Skin of body (tissue), 3 donors: ENCODE measurements at places on chromosomes 13 and 19. TPM values are rescaled to one million over a fixed set of nuclear protein-coding genes. Genes with fewer than 3 reads are reported as not detected.

The BEST2 gene
- total RNA-seq, result 0.99 TPM

The C19orf53 gene
- 40.6 TPM for total RNA-seq

The FGF21 gene
- not detected for total RNA-seq

The GSX1 gene
- total RNA-seq, result not detected

The TEX29 gene
- 0.49 TPM for total RNA-seq

The PPP1R12C gene
- 34.0 TPM for total RNA-seq

The RAB3A gene
- 3.0 TPM for total RNA-seq

The PCDH17 gene
- 3.3 TPM for total RNA-seq

The ZNF540 gene
- total RNA-seq, result 2.4 TPM

The KCNK6 gene
- total RNA-seq, result 9.2 TPM

GRCh38 chr13:108154421-108154858 is 60.9 kb downstream of the LIG4 start:
- DNase-seq, result no peak

GRCh38 chr13:70330697-70331361 is 222.6 kb upstream of the KLHL1 start:
- no peak for DNase-seq

- no peak for DNase-seq
Measured at GRCh38 chr19:38545596-38545995, 72.2 kb downstream of the MAP4K1 start.

DNA sequence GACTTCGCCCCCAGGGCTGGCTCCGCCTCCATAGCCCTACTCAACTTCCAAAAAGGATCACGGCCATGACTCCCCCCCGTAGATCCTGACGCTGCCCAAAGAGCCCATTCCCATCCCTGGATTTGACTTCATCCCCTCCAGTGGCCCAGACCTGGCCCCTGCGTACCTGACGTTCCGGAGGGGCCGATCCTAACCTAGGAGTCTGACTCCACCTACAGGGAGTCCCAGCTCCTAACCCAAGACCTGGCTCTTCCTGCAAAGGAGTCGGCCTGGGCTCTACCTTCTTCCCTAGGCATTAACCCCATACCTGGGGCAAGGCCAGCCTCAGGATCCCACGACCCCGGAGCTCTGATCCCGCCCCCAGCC is 10.8 kb downstream of the STAP2 start:
- no peak for DNase-seq

- DNase-seq, result no peak
Measured at GRCh38 chr19:47022140-47022536, 2.5 kb downstream of the NPAS1 start.

- DNase-seq, result no peak
Measured at GRCh38 chr19:45793876-45794275, 1.2 kb upstream of the DMWD start.

DNA sequence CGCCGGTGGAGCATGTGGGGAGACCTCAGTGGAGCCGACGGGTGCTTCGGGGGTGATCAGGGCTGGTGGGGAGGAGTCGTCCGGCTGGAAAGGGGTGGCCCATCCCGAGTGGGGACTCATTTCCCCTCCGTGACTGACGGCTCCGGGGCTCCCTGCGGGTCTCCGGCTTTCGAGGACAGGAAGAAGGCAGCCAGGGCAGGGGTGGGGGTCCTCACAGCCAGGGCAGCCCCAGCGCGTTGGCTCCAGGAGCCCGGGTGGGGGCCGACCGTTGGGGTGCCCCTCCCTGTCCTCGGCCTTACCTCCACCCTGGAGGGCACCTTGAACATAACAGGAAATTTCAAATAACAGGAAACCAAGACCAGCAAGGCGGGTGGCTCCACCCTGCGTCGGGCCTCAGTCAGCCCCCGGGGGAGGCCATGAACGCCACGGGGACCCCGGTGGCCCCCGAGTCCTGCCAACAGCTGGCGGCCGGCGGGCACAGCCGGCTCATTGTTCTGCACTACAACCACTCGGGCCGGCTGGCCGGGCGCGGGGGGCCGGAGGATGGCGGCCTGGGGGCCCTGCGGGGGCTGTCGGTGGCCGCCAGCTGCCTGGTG is at the start of gene S1PR4:
S1PR4 (plus strand) TSS at position 393 of the 596 bp plus-strand sequence; CDS start at position 417, 24 bp downstream.
- no peak for DNase-seq

DNA sequence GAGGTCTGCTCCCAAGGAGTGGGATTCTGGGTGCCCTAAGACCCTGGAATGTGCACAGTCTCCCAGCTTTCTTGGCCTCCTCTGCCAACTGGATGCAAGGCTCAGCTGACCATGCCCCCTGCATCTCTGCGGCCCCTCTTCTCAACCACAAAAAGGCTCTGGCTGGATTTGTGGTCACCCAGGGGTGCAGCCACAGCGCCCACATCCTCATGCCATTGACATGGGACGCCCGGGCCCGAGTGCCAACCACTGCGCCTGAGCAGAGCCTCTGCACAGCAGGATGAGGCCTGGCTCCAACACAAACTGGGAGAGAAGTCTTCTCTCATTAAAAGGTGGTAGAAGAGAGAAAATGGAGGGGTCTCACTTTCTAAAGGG is 103.5 kb downstream of the FOXO1 start:
- no peak for DNase-seq

GRCh38 chr19:55437410-55437809 is 5.7 kb downstream of the SHISA7 start:
- peak; percentile 15 for DNase-seq

- DNase-seq, result no peak
Measured at GRCh38 chr19:44332145-44332544, 24.3 kb downstream of the ZNF112 start.

DNA sequence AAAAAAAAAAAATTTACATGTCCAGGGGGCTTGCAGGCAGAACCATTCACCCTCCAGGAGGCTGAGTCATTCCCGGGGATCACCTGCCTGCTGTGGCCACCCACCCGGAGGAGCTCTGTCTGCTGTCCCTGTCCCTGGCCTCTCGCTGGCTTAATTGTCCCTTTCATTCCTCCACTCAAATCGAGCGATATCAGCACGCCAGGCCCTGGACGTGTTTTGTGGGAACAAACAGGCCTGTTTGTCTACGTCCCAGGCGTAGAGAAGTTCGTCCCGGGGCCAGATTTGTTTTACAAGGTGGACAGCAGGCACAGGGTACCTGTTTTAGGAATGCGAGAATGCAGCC is 21.2 kb downstream of the SULT2B1 start:
- no peak for DNase-seq

- DNase-seq, result no peak
Measured at GRCh38 chr13:44868397-44868796, 120.9 kb downstream of the NUFIP1 start.

- DNase-seq, result no peak
Measured at GRCh38 chr19:2289714-2290435, 7.9 kb upstream of the PEAK3 start.

- DNase-seq, result no peak
Measured at GRCh38 chr13:111537115-111537728, 216.8 kb downstream of the TEX29 start.

DNA sequence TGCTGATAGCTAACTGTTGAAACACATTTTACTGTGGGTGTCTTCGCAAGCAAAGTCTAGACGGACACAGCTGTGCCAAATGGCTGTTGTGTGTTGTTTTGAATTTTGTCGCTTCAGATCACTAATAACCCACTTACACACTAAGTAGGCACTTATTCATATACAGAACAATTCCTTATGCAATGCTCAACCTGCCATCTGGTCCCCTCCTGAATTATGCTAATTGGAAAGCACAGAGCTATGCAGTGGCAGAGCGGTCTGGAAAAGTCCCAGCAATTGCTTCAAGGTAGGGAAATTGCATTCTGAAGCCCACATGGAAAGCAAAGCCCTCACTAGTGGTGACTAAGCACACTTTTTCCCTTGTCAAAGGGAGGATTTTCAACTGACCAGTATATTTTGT is 69.9 kb downstream of the C13orf42 start:
- DNase-seq, result no peak

GRCh38 chr19:2084993-2085720 is 11.0 kb downstream of the MOB3A start:
- DNase-seq, result no peak

DNA sequence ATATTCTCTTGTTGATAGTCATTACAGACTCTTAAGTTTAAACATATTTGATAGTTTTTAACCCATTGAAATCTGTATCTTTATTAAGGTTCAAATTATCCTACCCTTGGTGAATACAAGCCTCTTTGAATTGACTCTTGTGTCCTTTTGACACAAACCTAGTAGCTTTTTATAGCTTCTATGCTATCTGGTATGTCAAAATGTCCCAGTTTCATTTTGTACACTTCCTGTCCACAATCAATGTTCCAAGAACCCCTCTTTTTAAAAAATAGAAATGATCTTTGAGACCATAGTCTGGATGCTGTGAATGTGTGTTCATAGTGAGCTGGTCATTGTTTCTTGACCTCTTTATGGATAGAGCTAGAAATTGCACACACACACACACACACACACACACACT is 39.2 kb upstream of the FGF14 start:
- no peak for DNase-seq

- DNase-seq, result no peak
Measured at GRCh38 chr13:19117913-19118739, 63.5 kb downstream of the TUBA3C start.

DNA sequence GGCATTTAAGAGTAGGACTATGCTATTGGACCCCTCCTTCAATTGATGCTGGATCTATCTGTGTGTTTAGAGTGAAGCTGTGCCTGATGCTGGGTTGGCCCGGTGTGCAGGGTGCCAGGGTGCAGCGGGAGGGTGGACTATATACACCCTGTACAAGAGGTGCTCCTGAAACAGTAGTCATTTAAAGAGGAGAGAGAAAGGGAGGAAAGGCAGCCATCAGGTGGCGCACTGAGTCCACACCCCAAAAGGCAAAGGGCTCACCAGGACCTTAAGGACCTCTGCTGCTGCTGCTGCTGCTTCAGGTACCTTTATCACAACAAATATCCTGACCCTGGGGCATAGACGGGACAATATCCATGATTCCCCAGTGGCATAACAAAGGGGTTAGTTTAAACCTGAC is 39.4 kb downstream of the ZNF136 start:
- no peak for DNase-seq

- DNase-seq, result peak; percentile 100
Measured at GRCh38 chr19:56838909-56839651, 1.4 kb downstream of the PEG3 start.

- peak; percentile 34 for DNase-seq
Measured at GRCh38 chr19:46372901-46373490, 26.1 kb downstream of the PPP5C start.

DNA sequence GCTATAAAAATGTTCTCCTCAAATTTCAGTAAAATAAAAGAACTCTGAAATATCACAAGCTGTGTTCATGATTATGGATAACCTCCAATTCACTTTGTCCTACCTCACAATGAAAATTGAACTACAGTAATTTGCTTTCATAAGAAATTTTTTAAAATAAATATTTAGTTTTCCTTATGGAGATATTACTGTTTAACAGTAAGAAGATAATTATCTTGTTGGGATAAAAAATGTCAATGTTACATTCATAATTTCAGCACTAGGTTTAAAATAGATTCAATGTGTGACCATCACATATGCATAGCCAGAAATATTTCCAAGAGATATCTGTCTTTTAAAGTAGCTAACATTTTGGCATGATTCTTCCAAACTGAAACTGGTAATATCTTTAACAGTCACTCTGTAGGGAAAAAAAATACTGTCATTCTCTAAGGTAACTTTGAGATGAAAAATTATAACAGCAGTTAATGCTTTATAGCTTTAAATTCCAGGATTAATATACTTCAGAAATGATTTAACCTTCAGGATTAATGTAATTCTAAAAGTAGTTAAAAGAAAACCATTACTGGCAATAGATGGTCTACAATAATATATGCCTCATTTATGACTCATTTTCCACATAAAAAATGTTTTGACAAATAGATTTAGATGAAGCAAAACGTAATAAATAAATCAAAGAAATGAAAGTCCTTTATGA is 91.3 kb downstream of the SPRY2 start:
- peak; percentile 36 for DNase-seq

- peak; percentile 65 for DNase-seq
Measured at GRCh38 chr19:32105527-32106310, 239.7 kb upstream of the ZNF507 start.

DNA sequence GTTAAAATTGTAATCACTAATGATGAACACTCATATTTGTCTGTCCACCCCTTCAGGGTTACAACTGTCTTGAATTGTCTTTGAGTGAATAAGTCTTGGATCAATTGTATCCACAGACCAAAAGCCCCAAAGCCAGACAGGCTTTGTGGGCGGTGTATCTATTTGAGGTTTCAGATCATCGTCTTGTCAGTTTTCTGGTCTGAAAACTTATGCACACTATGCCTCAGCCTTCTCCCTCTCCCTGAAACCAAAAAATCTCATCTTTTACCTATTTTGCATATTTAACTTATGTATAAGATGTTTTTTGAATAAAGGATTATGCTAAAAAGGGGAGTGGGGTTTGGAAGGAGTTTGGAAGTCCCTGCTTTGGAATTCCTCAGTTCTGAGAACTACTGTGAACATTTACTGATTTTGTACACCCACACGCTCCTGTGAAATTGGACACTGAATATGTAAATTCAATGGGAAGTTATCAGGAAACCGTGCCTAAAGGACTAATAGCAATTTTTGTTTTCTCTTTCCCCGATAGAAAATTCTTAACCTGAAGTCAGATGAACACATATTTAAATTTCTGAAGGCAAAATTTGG is 52.1 kb downstream of the DPY19L3 start:
- DNase-seq, result no peak

DNA sequence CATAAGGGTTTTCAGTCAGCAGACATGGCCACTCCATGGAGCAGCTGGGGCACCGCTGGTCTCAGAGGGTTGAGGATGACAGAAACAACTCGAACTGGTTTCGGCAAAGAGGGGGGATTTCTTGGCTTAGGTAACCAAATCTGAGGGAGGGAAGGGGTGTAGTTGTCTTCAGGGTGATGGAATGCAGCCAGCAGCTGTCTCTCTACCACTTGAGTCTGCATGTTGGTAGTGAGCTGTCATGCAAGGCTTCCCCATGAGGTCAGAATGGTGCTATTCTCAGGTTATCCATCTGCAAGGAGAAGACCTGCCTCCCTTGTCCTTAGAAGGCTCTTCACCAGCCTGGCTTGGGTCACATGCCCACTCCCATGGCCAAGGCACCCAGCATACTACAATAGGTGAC is 55.6 kb upstream of the PEG3 start:
- DNase-seq, result no peak

DNA sequence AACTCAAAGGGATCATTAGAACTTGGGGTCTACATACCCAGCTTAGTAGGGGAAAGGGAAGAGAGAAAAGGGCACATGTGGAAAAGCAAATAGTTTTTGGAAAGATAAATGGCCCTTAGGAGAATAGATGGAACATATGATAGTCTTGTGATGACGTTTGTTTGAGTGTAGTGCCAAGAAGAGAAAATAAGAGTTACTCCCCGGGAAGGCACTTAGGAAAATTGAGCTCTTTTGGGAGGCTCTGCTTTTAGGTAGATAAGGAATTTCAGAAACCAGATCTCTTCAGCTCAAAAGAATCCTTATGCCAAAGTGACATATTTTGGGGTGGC is 44.8 kb upstream of the SERTM1 start:
- DNase-seq, result peak; percentile 82
